Testis (tissue), 5 donors: ENCODE measurements at places on chromosomes 16 and 17. TPM values are rescaled to one million over a fixed set of nuclear protein-coding genes. Genes with fewer than 3 reads are reported as not detected.

- peak; percentile 9 for DNase-seq
Observed at GRCh38 chr17:64016231-64016784, 4.1 kb downstream of the ICAM2 start.

DNA sequence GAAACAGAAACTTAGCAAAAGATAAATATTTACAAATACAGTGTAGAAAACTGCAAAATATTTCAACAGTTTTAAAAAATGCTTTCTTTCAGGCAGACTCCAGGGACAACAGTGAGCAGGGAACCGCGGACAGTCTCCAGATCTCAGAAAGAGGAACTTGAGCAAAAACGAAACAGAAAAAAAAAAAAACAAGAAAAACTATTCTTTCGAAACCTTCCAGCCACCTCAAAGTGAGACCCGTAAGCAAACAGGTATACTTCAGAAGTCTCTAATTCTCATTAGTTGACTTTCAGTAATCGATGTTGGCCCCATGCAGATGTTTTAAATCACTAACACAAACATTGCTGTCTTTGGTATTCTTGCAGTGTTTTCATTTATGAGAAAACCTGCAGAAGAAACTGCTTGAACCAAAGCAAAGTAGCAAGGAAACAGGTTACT, 15.7 kb upstream of the CCL1 start:
- DNase-seq: no peak

MT4 gene
- not detected for total RNA-seq

DNA sequence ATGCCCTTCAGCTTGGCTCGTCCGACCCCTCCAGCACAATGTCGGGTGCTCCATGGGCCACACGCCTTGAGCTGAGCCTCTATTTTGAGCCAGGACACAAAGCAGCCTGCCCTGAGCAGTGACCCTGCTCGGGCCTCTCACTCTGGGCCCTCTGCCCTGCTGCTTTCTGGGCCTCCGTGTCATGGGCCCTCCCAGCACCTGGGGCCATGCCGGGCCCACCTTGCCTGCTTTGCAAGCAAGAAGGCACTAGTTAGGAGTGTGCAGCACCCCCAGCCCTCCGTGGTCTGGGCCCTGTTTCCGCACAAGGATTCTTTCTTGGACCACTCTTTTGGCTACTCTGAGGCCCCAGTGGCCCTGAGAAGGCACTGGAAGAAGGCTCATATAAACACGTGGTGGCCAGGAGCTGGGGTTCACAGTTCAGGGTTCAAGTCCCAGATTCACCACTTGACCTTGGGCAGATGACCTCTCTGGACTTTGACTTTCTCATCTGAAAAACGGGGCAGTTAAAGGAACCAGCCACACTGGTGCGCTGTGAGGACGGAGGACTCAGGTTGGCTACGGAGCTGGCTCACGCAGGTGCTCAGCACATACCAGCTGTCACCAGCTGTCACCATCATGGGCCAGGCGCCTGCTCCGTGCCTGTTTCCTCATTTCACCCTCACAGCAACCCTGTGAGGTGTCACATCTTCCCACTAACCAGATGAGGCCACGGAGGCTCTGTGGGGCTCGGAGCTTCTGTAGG, 166.0 kb upstream of the GSE1 start:
- no peak for DNase-seq

DNA sequence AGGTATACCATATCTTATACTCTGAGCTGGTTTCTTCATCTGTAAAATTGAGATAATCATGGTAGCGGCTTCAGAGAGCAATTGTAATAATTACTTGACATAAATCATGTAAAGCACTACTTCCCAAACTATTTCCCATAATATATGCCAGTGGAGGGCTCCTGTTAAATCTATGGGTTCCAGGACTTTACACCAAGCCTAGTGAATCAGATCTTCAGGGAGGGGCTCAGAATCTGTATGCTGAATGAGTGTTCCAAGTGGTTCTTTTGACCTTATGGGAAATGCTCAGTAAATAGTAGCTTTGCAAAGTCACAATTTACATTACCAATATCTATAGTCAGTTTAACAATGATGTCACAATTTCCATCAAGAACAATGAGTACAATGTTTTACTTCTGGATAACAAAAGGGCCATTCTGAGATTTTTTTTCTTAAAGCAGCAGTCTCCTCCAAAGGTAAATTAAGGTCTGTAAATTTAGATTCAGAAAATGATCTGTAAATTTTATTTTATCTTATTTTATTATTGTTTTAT, 50.9 kb upstream of the NLK start:
- no peak for DNase-seq

C1QL1 gene
- total RNA-seq: 1.3 TPM

FAM83G gene
- total RNA-seq: 4.6 TPM

PLEKHG4 gene
- total RNA-seq: 86.5 TPM

GAS2L2 gene
- 0.31 TPM for total RNA-seq

KRT9 gene
- 0.43 TPM for total RNA-seq

DNA sequence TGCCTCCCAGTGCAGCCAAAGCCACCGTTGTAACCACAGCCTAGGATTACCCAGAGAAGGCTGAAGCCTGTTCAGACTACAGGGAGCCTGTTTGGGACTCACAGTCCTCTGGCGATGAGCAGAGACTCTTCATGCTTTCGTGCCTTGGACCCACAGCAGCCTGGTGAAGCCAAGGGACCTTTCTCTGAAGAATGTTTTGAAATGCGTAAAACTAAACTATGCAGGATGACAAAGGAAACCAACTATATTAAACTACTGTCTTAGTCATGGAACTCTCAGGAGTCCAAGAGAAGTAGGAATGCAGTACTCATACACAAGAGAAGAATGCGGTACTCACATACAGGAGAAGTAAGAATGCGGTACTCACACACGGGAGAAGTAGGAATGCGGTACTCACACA, 20.9 kb downstream of the ABR start:
- DNase-seq: no peak

DNA sequence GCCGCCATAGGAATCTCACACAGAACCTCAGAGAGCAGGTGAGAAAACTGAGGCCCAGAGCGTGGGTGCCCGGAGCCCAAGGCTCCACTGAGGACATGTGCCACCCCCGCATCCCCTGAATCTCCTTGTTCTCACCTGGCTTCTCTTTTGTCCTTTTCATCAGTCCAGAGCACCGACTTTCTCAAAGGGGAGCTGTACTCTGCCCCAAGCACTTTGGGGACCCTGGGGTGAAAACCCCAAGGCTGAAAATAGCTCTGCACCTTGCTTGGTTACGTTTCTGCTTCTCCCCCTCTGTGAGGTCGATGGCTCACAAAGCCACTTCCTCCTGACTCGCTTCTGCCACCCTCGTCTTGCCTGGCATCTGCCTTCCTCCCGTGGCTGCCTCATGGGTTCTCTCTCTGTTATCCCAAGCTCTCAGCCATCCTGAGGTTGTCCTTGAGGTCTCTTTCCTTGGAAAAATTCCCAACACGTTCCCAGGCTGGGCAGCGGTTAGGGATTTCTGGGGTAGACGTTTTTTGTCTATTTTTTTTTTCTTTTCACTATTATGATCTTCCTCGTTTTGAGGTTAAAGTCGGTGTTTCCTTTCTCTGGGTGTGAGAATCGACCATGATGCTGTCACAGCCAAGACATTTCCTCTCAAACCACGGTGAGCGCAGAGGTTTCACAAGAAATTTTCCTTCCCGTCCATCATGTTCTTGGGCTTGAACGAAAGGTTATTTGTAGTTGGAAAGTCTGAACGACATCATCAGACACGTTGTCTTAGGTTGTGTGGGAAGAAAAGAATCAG, 37.2 kb downstream of the IRF8 start:
- DNase-seq: no peak

DLG4 gene
- 26.3 TPM for total RNA-seq

GNAO1 gene
- total RNA-seq: 28.6 TPM

GRCh38 chr17:74775409-74776043, 619 bp downstream of the NAT9 start:
- no peak for DNase-seq

FBXW10B gene
- 20.5 TPM for total RNA-seq

RNF43 gene
- total RNA-seq: 22.7 TPM

CES1 gene
- total RNA-seq: 2.1 TPM

NOMO2 gene
- 57.0 TPM for total RNA-seq

- DNase-seq: no peak
Observed at GRCh38 chr16:57165938-57166337, 19.9 kb downstream of the PSME3IP1 start.

SULT1A1 gene
- total RNA-seq: 34.9 TPM

- DNase-seq: no peak
Observed at GRCh38 chr16:89346869-89347268, 129.4 kb downstream of the ZNF778 start.
